NCI-H345 (cell line): ENCODE measurements at places on chromosomes 4 and X.
A peak's percentile ranks its signal among the peaks of the same experiment; 100 is the strongest.

- DNase-seq, result no peak
Observed at GRCh38 chrX:116413273-116413672, 23.1 kb upstream of the SLC6A14 start.

DNA sequence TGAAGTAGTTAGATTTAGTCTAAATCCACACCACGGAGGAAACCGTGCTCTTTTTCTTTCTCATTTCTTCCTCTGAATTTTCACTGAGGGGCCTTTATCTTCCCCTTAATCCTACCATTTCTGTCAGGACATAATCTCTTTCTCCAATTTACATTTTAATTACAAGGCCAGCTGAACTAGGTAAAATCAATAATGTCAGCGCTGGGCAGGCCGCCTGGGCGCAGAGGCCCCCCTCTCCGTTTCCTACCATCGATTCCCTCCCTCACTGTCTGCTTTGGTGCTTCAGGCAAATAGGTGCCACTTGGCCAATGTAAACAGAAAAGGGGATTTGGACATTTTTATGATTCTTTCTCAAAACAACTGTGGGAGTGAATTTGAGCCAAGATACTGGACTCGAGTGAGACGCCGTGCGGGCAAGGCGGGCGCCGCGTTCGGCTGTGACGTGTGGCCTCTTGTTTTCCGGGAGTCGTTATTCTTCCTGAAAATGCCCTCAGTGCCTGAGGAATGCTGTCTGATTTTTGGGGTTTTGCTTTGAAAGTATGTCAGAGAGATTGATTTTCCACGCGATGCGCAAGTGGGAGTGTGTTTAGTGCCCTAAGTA is 22.6 kb downstream of the UVSSA start:
- DNase-seq, result no peak

- DNase-seq, result no peak
Observed at GRCh38 chrX:66049056-66049455, 9.2 kb upstream of the VSIG4 start.

GRCh38 chr4:151484396-151485102 is 75.6 kb downstream of the FHIP1A start:
- no peak for DNase-seq

DNA sequence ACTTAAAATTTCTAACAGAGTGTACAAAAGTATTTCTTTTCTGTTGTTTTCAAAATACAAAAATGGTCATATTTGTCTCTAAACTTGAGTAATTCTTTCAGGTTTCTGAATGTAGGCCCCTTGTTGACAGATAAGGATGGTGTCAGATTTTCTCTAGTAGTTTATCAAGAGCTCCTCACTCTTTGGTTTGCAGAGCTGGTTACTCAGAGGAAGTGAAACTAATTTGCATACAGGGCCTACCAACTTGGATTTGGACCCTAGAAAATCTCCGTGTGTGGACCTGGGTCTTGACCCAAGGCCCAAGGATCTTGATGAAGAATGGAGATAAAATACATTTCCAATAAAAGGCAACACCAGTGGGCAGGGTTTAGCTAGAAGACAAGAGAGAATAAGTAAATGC is 433 bp upstream of the ADH6 start:
- no peak for DNase-seq

GRCh38 chrX:129925305-129926092 is 19.5 kb downstream of the UTP14A start:
- peak; percentile 53 for DNase-seq

GRCh38 chr4:151960449-151961230 is 199.8 kb upstream of the GATB start:
- no peak for DNase-seq

GRCh38 chrX:1534301-1535168 is 2.5 kb downstream of the P2RY8 start:
- DNase-seq, result no peak
